Uterine smooth muscle cell (primary cell): ENCODE measurements at places on chromosomes 5 and 9. TPM values are rescaled to one million over a fixed set of nuclear protein-coding genes. Genes with fewer than 3 reads are reported as not detected.

Gene GFI1B
- total RNA-seq, result not detected in 2 replicates

Gene PKD2L2
- total RNA-seq, result under 0.01 TPM in 1 of 2 replicates, not detected in the other

Gene SMIM33
- total RNA-seq, result not detected in 2 replicates

Gene PROB1
- total RNA-seq, result 0.87 and 1.00 TPM in 2 replicates

Gene ARHGEF28
- total RNA-seq, result 25.8 and 49.0 TPM in 2 replicates

Gene HMCN2
- under 0.01 TPM in 2 replicates for total RNA-seq

Gene FRMD3
- total RNA-seq, result 0.87 and 1.4 TPM in 2 replicates
